ENCODE measurements at places on chromosomes 3 and 15.

DNA sequence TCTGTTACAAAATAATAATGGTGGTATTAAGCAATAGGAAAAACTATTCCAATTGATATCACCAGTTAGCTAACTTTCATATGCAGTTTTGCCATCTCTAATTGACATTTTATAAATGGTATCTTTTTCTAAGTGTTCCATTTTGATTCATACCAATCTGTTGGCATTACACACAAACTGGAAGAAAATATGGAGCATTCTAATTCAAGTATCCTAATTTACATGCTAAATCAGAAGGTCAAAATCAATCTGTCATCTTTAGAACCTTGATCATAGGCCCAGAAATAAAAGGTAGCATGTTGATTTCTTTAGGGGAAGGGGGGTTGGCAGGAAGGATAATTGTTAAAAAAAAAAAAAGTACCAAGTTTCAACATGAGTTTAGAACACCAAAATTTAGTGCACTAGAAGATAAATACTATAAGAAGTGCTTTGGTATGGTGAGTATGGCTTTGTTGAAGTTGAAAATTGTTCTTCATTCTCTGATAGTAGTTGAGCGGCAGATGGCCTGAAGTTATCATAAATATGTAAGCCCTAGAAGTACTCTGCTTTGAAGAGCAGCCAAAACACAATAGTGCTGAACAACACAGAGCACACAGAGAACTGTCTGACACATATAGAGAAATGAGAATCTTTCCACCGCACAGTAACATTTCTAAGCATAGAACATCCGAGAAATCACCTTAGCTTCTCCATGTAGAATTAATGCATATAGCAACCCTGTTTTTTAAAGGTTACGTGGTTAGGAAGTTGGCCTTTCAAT is 130.1 kb downstream of the TAFA4 start:
- no peak for DNase-seq

DNA sequence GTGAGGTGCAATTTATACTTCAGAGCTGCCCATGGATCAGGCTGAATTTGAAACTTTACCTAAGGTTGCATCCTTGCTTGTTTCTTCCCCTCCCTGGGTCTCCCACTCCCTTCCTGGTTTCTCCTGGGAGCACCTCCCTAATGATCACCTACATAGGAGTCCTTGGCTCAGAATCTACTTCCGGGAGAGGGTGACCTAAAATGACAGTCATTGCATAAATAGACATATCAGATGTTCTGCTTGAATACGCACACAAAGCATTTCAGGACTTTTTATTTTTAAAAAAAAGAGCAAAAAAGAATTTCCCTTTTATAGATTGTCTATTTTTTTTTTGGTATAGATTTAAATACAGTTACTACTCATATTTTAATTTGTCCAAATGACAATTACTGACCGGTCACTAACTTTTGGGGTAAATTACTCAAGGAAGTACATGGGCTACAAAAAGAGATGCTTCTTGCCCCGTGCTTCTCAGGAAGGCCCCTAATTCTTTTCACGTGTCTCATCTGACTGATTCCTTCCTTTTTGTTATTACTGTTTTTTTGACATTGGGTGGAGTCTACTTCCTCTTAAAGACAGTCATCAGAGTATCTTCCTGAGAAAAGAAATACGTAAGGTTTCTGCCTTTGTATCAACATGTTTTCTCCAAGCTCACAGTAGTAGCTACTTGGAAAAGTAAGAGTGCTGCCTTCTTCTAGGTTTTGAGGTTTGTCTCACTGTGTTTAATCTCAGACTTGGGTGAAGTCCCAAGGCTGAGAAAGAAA is 4.9 kb upstream of the MYZAP start:
- DNase-seq = no peak

- no peak for DNase-seq
These were observed 256.3 kb downstream of the MCTP2 start for GRCh38 chr15:94487635-94488034.

- no peak for DNase-seq
These were observed 297.5 kb downstream of the SHQ1 start for GRCh38 chr3:72550582-72551262.

DNA sequence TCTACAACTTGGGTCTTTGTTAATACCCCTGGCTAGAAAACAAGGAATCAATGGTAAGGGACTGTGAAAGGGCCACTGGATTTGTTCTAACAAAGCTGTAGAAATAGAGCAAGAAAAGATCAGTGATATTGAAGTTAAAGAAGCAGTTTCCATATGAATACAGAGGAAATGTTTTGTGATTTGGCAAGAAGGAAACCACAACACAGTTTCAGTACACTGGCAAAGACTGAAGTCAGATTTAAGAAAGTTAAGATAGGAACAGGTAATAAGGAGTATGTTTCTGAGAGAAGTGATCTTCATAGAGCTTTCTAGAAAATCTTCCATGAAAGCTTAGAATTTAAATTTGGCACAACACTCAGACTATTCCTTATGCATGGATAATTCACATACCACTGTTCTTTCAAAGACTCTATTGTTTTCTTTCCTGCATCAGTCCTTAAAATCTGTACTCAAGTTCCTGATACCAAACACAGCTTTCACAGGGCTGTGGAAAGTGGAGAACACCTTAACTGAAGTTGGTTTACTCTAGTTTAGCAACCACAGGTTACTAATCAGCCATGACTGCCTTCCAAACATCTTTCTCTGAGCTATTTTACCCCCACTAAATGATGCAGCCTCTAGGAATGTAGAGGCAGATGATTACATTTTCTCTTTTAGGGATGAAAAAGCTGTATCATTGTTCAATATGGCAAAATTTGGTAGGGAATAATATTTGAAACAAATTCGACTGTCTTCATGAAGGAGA is 32.4 kb upstream of the ALCAM start:
- DNase-seq = no peak

DNA sequence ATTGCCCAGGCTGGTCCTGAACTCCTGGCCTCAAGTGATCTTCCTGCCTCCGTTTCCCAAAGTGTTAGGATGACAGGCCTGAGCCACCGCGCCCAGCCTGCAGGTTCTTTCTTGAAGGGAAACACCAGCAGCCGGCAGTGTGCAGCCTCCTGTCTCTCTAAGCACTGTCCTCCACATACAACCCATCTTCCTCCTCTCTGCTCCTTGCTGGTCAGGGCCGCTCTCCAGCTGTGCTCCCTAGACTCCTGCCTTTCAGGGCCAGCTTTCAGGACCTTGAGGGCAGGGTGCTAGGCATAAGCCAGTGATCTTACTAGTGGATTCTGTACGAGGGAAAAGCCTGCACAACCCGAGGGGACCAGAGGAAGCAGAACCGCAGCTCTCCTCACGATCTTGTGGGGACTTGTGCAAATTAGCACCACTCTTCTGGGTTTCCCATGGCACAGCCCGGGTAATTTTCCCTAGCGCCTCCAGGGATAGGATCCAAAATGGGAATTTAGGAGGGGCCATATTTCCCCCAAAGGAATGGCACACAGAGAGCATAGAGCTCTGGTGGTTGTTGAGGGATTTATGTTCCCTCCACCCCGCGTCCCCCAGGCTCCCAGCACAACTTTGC is 18.2 kb upstream of the CORO2B start:
- no peak for DNase-seq

All from DND-41 (cell line).